ENCODE measurements at places on chromosomes 6 and 20.

GRCh38 chr6:44060612-44061374 is 66.5 kb downstream of the MRPL14 start:
- DNase-seq: no peak

DNA sequence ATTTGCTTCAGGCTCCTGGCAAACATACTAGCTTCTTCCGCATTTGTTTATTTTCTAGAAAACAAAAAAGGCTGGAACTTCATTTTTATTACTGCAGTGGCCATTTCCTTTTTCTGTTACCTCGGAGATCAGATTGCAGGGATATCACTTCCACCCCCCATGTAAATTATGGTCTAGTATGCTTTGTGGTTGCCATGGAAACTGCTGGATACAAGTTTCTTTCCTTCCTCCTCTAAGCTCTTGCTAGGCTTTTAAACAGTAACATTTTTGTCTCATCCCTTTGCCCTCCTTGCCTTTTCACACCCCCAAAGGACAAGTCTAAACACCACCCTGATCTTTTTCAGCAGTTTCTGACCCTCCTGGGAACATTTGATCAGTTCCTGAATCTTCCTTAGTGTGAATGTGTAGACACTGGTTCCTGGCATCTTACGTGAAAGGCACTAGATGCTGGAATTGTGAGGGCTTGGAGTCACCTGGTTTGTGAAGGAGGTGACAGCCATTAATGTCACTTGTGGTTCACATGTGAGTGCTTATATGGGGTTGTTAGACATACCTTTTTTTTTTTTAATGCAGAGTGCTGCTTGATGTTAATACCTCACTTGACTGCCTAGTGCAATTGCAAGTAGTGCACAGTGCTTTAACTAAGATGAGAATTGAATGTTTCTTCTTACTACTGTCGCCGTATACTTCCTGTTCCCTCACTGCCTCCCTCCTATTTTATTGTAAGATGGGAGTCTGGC is 181.6 kb downstream of the JARID2 start:
- peak; percentile 38 for DNase-seq

- no peak for DNase-seq
Observed at GRCh38 chr6:42292004-42292740, 74.5 kb upstream of the MRPS10 start.

- peak; percentile 10 for DNase-seq
Observed at GRCh38 chr6:125987026-125987617, 782 bp downstream of the TRMT11 start.

DNA sequence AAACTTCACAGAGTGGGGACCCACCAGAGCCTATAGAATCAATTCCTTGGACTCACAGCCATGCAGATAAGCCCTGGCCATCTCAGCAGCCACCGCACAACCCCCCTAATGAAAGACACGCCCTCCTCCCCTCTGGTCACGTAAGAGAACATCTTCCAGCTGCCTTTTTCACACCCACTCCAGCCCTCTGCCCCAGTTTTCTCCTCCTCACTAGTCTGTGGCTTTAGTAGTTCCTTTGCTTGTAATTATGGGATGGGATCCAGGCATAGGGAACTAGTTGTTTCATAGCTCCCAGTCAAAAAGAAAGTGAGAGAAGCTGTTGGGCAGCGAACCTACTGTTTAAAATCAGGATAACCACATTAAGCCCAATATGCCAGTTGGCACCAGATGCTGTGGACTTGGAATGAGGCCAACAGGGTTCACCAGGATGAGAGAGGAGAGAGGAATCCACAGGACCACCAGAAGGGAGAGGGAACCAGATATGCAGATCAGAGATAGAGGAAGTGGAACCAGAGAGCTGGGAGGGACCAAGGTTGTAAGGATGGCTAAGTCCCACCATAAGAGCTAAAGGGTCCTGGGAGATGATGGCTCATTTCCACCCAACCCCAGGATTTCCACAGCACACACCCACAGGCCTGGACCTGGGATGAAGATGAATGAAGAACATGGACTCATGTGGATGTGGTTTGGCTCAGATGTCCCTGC is 9.0 kb upstream of the BTN3A1 start:
- DNase-seq: no peak

- no peak for DNase-seq
Observed at GRCh38 chr6:168804331-168804730, 363.3 kb downstream of the SMOC2 start.

- DNase-seq: no peak
Observed at GRCh38 chr6:25384967-25385366, 105.8 kb downstream of the CARMIL1 start.

DNA sequence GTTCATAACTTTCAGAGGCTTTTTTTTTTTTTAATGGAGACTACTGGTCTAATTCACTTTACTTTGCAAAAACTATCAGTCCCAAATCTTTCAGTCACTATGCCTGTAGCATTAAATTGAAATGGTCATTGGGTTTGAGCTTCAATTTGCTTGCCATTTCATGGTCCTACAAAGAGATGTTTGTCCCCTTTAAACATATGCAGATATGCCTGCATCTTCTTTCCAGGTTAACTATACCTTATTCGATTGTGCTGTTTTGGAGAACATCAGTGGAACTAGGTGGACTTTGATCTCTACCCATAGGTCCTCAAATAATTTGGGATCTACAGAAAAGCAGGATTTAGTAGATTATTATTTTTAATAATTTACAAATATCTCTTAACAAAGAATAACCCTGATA is 4.6 kb downstream of the POU3F2 start:
- no peak for DNase-seq

DNA sequence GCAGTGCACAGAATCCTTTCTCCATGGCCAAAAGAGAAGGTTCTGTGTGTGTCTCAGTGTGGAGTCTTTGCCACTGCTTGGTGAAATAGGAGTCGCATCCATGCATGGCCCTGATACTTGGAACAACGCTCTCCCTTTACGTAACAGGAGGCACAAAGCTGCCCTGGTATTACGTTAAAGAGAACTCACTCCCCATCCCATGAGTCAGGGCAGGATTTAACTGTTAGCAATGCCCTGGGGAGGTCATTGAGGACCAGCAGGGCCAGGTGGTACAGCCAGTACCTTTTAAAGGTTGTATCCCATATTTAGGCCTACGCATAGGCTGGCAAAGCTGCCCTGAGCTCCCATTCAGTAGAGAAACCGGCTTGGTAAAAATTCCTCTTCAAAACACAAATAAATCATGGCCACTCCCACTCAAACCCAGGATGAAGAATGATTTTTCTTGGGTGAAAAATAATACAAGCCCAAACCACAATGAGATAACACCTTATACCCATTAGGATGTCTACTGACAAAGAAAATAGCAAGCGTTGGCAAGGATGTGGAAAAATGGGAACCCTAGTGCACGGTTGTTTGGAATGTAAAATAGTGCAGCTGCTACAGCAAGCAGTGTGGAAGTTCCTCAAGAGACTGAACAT is 37.1 kb downstream of the MYLK4 start:
- DNase-seq: no peak

DNA sequence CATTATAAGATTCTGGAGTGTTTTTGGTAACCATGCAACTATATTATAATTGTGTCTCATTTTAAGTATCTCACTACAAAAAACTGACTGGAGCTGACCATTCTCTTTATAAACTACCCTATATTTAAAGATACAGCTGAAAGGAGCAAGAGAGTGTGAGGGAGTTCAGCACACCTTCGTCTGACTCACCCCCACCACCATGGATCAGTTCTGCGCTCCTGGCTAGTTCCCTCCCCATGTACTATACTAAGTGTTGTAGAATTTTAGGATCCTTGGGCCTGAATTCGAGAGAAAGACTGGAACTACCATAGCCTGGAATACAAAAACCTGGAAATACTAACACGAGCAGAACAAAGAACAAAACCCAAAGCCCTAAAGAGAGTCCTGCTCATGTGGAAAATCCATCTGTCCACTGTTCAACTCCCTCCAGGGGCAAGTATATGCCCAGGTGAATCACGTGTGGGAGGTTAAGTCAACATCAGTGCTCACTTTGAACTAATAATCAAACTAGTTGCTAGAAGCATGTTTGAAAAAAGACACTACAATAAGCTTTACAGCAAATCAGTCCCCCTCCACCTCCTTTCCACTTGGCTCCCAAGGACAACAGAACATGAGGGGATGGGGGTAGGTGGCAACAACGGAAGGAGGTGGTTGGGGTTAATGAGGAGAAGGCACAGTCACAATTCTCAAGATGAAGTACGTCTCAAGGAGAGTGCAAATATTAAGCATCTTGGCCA is 46.8 kb downstream of the ELOVL5 start:
- no peak for DNase-seq

DNA sequence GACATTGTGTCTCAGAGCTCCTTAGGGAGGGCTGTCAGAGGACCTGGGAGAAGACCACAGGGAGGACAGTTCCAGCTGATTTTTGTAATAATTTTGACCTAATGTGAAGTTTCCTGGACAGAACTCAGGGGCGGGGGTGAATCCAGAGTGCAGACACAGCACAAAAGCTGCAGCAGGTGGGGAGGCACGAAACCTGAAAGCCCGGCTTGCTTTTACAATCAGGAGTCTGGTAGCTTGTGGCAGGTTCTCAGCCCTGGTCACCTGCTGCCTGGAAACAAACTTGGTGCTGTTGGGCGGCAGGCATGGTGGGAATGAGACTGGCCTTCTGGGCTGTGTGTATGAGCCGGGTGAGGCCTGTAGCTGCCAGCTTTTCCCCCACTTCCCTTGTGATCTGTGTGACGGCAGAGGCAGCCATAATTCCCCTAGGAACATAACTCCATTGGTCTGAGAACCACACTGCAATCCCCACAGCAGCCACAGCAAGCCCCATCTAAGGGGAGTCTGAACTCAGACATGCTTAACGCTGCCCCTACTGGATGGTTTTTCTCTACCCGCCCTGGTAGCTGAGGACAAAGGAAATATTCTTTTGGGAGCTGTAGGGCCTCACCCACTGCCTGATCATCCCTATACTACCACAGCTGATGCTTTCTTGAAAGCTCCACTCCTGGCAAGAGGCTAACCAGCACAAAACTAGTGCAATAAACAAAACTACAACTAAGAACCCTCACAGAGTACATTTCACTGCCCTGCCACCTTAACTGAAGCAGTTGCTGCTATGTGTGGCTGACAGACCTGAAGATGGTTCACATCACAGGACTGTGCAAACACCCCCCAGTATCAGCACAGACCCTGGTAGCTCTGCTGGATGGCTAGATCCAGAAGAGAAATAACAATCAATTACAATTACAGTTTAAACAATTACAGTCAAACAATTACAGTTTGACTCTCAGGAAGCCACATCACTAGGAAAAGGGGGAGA is 1055.1 kb upstream of the GJE1 start:
- peak; percentile 57 for DNase-seq

DNA sequence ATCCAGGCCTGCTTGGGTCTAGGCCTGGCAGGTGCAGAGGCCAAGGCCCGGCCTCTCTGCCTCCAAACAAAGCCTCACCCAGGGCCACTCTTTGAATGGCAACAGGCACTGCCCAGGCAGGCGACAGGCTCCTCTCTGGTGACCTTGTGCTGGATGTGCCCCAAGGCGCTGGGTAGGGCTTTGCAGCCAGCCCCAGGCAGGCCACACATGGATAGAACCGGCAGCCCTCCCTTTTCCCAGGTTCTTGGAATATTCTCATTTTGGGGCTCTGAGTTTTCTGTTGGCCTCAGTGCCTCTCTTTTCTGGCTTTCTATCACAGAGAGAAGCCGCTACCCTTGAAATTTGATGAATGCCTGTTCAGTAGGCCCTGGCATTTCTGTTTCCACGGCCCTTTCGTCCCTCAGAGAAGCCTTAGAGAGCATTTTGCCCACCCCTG is 18.9 kb downstream of the PKIG start:
- DNase-seq: no peak

Measured in H4 (cell line).